ENCODE measurements at places on chromosomes 4 and X. TPM values are rescaled to one million over a fixed set of nuclear protein-coding genes. Genes with fewer than 3 reads are reported as not detected.

Gene DCHS2
- 10.1 TPM for total RNA-seq

Gene SSX4B
- total RNA-seq: not detected

Gene FDCSP
- total RNA-seq: not detected

Gene STEEP1
- total RNA-seq: 25.1 TPM

Gene SPANXN1
- total RNA-seq: not detected

Gene STBD1
- total RNA-seq: 0.74 TPM

Gene PWWP3B
- total RNA-seq: 0.74 TPM

Gene AGA
- 9.1 TPM for total RNA-seq

Gene DCLK2
- 94.4 TPM for total RNA-seq

Gene DUX4
- total RNA-seq: not detected

Gene ATP2B3
- 7.1 TPM for total RNA-seq

Gene VEGFD
- 0.25 TPM for total RNA-seq

Gene GABRQ
- total RNA-seq: 1.2 TPM

Gene PABPC5
- total RNA-seq: 8.9 TPM

Gene GAB3
- 0.74 TPM for total RNA-seq

Gene VCX
- not detected for total RNA-seq

Gene SULT1B1
- 0.98 TPM for total RNA-seq

Gene PRR32
- not detected for total RNA-seq

Gene MAML3
- 5.2 TPM for total RNA-seq

Gene RAI2
- 3.4 TPM for total RNA-seq

Gene ZNF157
- total RNA-seq: 3.7 TPM

Gene MAGEA10
- not detected for total RNA-seq

Gene AREG
- 0.25 TPM for total RNA-seq

Gene CXorf65
- not detected for total RNA-seq

Gene ERVMER34-1
- 0.98 TPM for total RNA-seq

Gene NUDT10
- 39.1 TPM for total RNA-seq

Gene DACH2
- total RNA-seq: 3.7 TPM

Gene ZNF711
- total RNA-seq: 103 TPM

Gene AP1S2
- 110 TPM for total RNA-seq

Gene RTL9
- 0.25 TPM for total RNA-seq

Gene ADAM29
- 0.49 TPM for total RNA-seq

Gene SHISA3
- not detected for total RNA-seq

Gene SPANXN3
- total RNA-seq: not detected

Gene TRAM1L1
- 22.1 TPM for total RNA-seq

Gene DLG3
- 84.8 TPM for total RNA-seq

Gene FGG
- total RNA-seq: not detected

Gene HELT
- total RNA-seq: not detected

Measured in temporal lobe (tissue), 4 donors.